ENCODE measurements at places on chromosomes 5 and 9.

DNA sequence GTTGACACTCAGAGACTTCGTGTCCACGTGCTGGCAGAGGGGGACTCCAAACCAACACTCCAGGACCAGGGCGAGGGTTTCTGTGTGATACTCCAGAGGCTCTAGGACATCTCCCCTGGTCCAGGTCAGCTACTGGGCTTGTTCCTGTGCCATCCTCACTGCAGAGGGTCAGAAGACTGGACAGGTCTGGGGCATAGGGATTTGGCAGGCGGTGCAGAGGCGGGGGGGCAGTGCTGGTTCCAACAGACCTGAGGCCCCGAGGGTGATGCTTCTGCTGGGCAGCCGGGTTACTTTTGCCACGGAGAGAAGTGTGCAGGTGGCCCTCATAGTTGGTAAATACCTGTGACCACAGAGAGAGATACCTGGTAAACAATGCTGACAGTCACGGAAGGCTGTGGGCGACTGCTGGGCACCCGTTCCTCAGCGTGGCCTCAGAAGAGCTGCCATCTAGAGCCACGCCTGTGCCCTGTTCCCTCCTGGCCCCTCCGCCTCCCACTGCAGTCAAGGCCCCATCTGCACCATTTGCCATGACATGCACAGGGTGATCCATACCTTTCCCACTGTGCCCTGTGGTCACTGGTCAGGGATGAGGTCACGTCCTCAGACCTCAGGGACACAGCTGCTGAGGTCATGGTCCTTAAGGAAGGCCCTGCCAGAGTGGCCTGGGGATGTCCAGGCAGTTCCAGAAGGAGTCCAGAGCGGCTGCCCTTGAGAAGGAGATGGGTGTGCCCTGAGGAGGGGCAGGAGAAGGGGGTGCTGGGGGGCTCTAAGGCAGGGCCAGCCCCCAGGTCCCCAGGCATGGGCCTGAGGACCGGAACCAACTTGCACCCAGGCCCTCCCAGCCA is 30.0 kb downstream of the TRIP13 start:
- peak; percentile 58 for DNase-seq

DNA sequence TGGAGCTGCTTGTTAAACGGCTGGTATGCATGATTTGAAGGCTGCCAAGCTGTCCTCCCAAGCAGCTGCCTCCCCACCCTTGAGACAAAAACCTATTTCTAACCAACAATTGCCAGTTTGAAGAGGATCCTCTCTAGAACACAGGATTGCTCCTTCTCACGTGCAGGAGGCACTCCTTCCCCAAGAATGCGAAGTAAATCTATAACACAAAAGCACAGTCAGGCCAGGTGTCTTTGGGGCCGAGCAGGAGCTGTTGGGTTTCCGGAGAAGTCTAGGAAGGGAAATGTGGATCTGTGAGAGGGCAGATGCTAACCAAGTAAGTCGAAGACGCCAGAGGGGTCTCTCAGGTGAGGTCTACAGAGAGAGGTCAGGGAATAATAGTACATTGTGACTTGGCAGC is 35.4 kb upstream of the GNPDA1 start:
- DNase-seq = no peak

DNA sequence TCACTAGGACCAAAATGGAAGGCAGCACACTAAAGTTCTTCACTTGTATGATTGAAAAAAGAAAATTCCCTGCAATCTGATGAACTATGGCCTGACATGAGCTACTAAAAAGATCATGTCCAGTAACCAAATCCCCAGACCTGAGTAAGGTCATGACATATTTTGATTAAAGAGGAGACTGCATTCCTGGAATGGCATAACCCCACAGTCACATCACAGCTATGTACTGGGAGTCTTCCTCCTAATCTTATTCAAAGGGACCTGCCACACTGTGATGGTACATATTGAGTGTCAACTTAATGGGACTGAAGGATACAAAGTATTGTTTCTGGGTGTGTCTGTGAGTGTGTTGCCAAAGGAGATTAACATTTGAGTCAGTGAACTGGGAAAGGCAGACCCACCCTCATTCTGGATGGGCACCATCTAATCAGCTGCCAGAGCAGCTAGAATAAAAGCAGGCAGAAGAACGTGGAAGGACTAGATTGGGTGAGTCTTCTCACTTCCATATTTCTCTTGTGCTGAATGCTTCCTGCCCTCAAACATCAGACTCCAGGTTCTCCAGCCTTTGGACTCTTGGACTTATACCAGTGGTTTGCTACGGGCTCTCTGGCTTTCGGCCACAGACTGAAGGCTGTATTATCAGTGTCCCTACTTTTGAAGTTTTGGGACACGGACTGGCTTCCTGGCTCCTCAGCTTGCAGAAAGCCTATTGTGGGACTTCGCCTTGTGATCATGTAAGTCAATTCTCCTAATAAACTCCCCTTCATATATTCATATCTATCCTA is 345.0 kb downstream of the TMEM38B start:
- DNase-seq = no peak

DNA sequence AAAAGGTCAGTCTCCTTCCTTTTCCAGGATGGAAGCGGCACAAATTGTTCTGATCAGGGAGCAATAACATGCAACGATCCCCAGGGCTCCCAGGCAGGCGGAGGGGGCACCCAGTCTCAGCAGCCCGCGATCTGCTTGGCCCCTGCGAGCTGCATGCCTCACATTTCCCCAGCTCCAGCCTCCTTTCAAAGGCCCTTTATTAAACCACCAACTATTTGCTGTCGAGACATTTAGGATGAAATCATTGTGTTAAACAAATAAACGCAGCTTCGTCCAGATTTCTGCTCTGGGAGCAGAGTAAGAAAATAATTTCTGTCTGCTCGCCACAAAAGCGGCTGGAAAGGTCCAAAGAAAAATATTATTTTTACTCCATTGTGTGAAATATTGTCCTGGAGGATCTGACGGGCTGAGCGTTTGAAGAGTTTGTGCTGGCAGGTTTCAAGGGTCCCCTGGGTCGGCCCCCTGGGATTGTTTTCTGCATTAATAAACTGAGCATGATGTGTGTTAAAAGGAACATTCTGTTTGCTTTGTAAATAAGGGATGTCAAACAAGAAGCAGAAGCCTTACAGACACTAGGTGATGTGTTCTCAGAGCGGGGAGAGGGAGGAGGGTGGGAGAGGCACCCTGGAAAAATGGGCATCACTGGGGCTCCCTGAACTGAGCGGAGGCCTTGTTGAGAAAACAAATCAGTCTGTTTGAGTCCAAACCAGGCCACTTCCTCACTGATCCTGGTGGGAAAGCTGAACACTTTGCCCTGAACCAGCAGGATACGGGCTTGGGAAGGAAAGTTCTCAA is 110.1 kb downstream of the FOXD1 start:
- DNase-seq = no peak

- DNase-seq = no peak
These were observed 13.9 kb downstream of the FIBCD1 start for GRCh38 chr9:130925050-130925678.

GRCh38 chr5:105899726-105900125 is 1771.0 kb downstream of the EFNA5 start:
- no peak for DNase-seq

DNA sequence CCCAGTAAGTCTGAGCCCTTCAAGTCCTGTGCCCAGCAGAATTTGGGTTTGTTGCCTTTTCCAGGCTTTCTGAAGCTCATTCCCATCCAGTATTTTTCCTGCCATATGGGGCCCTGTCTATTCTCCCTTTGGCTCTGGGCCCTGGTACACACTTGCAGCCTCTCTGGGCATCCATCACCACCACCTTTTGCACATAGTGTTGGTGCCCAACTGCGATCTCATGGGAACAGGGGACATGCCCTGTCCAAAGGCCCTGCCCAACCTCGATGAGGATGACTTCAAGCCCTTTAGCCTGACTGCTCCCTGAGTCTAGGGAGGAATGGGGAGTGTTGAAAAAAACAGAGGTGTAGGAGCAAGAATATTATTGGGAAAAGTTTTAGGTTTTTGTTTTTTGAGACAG is 11.5 kb downstream of the RGS3 start:
- peak; percentile 29 for DNase-seq

DNA sequence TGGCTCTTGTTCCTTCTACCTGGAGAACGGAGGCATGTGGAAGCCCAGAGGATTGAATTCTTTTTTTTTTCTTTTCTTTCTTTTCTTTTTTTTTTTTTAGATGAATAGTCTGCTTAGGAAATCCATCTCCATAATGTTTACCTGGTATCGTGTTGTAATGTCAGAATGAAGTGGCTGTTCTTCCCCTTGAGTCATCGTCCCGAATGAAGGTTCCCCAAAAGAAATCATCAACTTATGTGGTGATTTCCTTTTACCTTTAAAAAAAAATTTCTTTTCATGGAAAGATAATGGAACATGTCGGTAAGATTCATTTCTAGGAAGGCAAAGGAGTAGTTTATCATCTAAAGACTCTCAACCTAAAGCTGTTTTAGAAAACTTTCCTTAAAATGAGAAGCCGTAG is 59.7 kb downstream of the DOCK8 start:
- DNase-seq = no peak

- no peak for DNase-seq
These were observed 28.6 kb downstream of the IER5L start for GRCh38 chr9:129149442-129149841.

DNA sequence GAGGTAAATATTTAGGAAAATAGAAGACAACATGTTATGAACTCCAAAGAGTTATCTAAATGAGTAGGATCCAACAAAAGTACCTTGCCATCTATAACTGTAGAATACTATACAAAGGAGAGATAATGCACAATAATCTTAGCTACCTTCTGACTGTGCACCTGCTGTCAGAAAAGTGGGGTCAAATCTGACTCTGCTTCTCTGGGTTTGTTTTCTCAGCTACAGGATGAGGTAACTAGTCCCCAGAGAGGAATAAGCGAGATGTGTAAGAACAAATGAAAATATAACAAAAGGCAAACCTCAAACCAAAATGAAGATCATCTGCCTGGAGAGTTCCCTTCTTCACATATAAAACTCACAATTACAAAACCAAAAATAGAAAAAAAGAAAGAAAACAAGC is 204.8 kb downstream of the DCP2 start:
- DNase-seq = no peak

- no peak for DNase-seq
These were observed 5.8 kb downstream of the OCLN start for GRCh38 chr5:69498384-69498783.

DNA sequence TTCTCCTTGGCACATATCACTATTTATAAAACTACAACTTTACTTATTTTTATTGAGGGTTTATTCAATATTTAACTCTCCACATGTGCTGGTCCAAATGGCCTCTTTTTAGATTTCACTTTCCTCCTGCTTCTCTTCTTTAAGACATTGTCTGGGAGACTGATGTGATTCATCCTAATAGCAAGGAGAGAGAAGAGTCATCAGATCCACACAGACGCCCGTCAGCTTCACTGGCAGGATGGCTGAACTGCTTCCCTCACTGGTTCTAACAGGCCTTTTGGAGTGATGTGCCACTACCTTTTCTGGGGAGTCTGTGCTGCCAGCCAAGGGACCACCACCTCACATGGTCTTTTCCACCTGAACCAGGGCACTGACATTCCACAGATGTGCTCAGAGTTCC is 16.5 kb upstream of the ROR2 start:
- no peak for DNase-seq

All from type B pancreatic cell (in vitro differentiated cells).